ENCODE measurements at places on chromosomes 2 and 18.

- no peak for DNase-seq
These were observed 45.5 kb upstream of the TNFRSF11A start for GRCh38 chr18:62279561-62279960.

DNA sequence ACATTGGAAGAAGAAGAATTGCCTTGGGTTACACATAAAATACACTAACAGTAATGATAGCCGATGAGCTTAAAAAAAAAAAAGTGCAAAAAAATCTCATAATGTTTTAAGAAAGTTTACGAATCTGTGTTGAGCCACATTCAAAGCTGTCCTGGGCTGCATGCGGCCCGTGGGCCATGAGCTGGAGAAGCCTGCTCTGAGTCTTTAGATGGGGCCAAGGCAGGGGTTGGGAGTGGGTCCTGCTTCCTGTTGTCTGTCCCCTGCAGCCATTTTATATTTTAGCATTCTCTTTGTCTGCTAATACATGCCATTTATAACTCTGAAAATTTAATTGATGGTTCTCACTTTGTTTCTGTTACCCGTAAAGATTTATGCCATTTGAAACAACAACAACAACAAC lies 93.2 kb downstream of the EPC2 start:
- no peak for DNase-seq

- DNase-seq: no peak
These were observed 13.0 kb downstream of the VPS4B start for GRCh38 chr18:63409301-63409700.

DNA sequence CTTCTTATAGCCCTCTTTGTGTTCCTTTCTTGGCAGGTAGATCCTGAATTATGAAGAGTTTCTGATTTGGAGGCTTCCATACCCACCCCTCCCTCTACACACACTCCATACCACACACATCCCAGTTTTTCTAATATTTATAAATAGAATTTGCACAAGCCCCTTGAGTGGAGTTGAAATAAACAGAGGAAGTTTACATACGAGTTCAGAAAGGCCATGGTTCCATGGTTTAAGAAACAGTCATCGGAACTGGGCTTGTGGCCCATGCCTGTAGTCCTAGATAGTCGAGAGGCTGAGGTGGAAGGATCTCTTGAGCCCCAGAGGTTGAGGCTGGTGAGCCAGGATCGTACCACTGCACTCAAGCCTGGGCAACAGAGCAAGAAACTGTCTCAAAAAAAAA lies 62.7 kb upstream of the TANC1 start:
- no peak for DNase-seq
